ENCODE measurements at places on chromosomes 4 and X.

- no peak for DNase-seq
Observed at GRCh38 chrX:41588271-41588670, 100.5 kb upstream of the GPR34 start.

DNA sequence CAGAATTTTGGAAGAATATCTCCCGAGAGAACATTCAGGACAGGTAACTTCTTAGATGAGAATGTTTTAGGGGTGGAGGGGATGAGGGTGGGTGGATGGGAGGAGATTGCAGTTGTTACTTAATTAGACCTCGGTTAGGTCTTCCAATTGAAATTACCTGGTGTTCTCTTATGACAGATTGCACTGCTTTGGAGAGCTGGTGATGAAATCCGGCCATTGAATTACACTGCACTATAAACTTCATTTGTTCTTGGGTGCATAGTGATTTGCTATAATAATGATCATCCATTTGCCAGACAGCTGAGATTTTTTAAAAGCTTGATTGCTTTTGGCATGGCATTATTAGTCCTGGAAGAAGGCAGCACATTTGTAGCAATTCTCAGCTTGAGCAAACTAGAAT is 427.6 kb downstream of the GBA3 start:
- DNase-seq, result no peak

DNA sequence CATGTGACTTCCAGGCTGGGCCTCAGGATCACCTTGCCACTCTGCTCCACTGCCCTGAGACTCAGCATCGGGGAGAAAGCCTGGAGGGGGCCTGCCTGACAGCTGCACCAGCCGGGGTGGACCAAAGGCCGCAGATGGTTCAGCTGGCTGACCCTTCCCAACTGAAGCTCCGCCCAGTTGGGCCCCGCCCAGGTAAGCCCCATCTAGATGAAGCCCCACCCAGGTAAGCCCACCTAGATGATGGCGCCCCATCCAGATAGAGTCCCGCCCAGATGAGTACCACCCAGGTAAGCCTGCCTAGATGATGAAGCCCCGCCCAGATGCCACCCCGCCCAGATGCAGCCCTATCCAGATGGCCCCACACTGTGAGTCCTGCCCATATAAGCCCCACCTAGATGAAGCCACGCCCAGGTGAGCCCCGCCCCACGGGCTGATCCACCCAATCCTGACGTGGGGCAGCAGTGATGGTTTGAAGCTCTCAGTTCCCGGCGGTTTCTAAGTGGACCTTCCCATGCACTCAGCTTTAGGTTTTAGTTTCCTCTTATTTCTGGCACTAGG is 10.0 kb downstream of the ZFYVE28 start:
- no peak for DNase-seq

- no peak for DNase-seq
Observed at GRCh38 chr4:178672512-178672911, 1230.3 kb upstream of the AGA start.

- no peak for DNase-seq
Observed at GRCh38 chrX:150944233-150944632, 38.9 kb upstream of the HMGB3 start.

DNA sequence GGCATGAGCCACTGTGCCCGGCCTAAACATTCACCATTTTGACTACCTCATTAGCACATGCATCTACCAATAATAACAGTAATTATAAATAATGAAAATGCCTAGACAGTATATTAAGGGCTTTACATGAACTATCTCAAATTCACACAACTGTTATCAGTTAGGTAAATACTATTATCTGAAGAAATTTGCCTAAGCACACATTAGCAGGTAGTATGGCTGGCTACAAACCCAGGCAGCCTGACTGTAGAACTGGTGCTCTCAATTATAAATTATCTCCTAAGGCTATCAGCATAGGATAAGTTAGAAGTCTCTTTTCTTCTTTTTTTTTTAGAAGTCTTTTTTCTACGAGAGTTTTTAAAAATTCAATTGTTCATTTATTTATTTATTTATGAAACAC is 14.1 kb upstream of the CXorf38 start:
- no peak for DNase-seq

- no peak for DNase-seq
Observed at GRCh38 chrX:153438532-153438931, 7.3 kb downstream of the TREX2 start.

DNA sequence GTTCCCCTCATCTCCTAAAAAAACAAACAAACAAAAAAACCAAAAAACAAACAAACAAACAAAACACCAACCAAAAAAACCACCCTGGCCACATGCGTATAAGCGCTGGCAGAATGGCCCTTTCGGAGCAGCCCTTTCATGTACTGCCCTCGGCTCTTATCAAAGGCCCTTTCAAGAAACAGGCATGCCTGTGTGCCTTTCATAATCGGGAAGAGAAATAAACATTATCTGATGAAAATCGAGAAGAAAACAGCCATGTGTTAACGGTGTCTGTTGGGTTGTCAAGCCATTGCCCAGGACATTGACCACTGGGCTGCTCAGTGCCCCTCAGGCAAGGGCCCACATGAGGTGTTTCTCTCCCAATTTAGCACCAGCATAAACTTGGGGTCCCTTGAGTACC is 68.3 kb downstream of the PJA1 start:
- no peak for DNase-seq

DNA sequence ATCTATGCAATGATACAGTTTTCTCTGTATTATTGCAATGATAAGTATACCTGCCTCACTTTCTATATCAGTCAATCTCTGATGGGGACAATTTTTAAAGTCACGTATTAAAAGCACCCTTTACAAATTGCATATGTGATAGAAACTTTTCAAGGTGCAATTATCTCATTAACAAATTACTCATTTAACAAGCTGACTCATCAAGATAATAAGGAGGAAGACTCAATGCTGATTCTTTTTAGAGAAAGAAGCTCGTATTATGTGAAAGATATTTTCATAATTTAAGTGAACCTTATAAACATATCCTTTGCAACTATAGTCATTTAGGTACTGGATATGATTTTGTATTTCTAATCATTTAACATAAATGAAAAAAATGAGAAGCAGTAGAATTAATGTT is 1080.9 kb upstream of the TENM3 start:
- DNase-seq, result no peak

DNA sequence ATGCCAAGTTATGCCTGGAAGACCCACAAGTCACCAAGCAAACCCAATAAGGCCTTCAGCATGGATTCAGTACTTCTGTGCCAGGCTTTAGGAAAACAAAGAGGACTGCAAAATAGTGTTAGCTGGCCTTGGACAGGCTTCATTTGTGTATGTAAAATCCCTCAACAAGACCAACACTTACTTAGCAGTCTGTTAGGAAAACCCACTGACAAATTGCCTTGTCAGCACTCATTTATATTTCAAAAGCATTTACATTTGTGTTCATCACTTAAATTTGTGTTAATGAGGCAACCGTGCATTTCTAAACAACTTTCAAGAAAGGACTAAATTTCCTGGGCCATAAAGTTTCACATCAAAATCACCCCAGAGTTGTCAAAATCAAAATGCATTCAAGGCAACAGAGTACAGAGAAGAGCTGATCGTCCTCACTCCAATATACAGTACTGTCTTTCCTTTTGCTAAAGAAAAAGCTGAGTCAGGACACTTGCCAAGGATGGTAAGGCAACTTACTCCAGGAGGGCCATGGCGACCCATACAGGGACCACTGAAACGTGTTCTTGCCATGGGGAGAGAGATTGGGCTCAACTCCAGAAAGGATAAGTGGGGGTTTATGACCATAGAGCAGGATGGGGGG is 1.6 kb downstream of the S100G start:
- DNase-seq, result no peak

- DNase-seq, result no peak
Observed at GRCh38 chrX:3191796-3192195, 150.5 kb downstream of the ARSF start.

GRCh38 chr4:48594180-48594579 is 104.1 kb downstream of the ZAR1 start:
- DNase-seq, result no peak

DNA sequence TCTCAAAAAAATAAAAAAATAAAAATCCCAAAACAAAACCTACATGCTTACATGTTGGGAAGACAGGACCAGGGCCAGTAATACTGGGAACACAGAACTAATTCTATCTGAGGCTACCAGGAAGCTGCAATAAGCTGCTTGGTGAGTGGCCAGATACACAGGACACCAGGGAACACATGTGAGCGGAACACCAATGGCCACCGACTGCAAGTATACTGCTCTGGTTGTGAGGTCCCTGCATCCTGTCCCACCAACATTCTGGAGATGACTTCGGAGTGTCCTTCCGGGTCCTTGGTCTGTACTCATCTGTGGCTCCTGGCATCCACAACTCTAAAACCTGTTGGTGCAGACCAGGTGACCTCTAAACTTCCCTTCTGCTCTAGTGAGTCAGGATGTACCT is 2.7 kb downstream of the TNIP2 start:
- no peak for DNase-seq

DNA sequence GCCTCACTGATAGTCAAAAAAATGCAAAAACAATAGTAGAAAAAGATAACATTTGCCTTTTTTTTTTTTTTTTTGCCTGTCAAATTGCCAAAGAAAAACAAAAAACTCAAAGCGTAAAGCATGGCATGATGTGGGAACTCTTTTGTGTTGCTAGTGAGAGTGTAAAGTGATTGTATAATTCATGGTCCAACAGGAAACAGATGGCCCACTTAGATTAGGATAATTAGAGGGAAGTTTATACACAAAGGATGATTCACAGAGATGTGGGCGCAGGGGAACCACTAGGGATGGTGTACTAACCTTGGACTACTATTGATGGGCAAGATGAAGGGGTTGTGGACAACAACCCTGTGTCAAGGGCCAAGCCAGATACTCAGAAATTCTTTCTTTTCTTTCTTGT is 16.4 kb downstream of the MCUB start:
- DNase-seq, result no peak

- no peak for DNase-seq
Observed at GRCh38 chr4:3766785-3767569, 792 bp downstream of the ADRA2C start.

DNA sequence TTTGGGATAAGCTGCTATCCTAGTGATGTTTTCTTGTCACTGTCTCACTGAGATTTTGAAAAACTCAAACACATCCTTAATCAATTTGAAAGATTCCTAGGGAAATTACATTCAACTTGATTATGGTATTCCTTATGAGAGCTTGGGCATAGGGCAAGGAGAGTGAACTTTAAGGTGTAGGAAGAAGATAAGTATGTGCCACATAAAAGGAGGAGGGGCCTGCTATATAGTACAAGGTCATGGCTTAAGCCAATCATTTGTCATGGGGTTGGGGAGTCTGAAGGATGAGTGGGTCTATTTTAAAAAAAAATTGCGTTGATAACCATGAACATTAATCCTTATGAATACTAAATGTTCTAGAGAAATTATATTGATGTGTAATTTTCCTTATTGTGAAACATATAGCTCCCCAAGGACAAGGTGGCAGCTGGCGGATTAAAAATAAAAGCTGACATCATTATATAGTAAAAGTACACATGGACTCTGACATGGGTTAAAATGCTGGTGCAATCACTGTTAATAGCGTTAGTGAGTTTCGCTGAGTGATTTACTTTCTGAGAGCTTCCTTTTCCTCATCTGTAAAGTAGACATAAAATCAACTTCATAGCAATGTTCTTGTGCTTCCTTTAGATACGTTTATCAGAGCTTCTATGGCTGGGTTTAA is 17.4 kb downstream of the GALNT7 start:
- no peak for DNase-seq

DNA sequence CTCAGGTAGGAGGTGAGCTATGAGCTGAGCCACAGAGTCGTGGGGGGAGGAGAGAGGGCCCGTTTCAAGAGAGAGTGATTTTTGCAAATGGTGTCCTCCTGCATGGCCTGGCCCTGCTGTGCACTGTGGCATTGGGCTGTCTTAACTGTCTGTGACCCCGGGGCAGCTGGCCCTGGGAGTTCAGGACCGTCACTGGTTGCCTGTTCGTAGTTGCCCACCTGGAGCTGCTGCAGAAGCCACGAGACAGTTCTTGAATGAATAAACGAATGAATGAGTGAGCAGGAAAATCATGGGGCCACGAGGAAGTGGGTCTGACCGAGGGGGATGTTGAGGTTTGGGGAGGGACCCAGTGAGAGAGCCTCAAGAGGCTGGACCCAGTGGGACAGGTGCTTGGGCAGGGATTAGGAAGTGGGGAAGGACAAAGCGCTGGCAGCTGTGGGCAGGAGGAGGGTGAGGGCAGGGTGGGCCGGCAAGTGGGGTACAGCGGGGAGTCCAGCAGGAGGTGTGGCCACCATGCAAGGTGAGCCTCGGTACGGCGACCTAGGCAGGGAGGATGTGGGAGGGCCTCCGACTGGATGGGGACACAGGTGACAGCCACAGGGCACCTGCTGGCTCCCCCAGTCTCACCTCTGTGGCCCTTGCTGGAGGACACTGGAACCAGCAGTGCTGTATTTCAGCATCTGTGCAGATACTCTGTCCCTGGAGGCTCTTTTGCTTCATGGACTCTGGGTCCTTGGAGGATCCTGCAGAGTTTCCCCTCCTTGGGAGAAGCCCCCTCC is 10.2 kb downstream of the RGS12 start:
- no peak for DNase-seq

- DNase-seq, result no peak
Observed at GRCh38 chr4:40265910-40266274, 69.1 kb downstream of the RHOH start.

DNA sequence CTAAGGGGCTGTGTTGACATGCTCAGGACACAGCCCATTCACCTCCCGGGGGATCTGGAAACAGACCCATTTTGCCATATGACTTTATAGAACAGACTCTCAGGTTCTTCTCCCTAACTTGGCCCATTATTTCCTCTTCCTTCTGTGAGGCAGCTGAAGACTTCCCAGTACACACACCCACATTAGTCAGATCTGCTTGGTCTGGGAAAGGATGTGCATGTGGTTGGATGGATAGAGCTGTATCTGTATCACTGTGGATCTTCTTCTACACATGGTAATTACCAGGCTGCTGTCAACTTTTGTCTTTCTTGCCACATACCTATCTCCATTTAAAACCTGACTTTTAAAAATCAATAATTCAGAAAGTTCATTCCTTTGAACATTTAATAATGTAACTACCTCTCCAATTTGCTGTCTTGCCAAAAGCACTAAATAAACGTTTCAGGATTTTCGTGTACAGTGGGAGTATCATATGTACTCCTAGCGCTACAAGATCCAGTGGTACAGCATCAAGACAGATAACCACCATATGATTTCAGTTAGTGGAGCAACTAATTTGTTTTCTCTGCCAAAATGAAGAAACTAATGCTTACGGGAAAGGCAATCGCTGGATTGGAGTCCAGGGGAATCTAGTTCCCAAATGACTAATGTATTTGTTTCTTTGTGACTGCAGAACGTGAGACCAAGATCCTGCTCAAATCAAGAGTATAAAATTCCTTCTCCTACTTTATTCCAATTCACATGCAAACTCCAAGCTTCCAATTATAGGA is 134.1 kb upstream of the MAP3K15 start:
- no peak for DNase-seq

DNA sequence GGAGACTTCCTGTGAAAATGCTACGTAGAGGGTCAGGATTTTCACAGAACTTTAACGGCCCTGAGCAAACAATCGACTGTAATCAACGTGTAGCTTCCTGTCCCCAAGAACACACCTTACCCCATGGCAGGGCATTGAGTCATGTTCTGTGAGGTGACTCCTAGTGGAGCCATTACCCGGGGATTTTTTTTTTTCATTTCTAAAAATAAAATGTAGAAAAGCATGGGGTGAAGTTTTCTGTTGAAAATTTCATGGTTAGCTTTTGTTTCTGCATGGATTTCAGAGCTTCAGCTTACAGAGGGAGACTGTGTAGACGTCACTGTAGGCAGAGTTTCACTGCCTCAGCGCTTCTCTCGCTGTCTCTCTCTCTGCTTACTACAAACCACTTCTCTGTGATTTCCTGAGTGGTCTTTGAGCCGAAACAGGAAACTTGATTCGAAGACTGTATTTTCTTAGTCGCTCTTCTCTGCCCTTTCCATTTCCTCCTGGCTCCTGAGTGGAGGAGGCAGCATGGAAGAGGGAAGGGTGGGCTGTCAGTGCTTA is 111.7 kb downstream of the NFKB1 start:
- no peak for DNase-seq
